CD4-positive, alpha-beta T cell treated with Interleukin-17A for 1 hour (primary cell): ENCODE measurements at places on chromosomes 6 and 20.
A peak's percentile ranks its signal among the peaks of the same experiment; 100 is the strongest.

DNA sequence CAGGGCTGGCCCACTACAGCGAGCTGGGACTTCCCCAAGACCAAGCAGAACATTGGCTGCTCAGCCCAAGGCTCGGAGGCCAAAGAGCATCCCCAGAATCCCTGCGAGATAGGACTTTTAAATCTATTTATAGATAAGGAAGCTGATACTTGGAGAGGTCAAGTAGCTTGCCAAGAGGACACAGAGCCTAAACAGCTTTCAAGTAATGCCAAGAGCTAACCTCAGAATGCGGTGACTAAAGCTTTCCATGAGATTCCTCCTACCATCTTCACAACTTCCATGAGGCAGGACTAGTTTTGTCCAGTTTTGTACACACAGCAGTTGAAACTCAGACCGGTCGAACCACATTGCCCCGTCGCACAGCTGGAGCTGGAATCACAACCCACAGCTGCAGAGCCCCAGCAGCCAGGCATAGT is 168.1 kb upstream of the TOP1 start:
- DNase-seq, result no peak

GRCh38 chr6:168513766-168514165 is 72.8 kb downstream of the SMOC2 start:
- no peak for DNase-seq

DNA sequence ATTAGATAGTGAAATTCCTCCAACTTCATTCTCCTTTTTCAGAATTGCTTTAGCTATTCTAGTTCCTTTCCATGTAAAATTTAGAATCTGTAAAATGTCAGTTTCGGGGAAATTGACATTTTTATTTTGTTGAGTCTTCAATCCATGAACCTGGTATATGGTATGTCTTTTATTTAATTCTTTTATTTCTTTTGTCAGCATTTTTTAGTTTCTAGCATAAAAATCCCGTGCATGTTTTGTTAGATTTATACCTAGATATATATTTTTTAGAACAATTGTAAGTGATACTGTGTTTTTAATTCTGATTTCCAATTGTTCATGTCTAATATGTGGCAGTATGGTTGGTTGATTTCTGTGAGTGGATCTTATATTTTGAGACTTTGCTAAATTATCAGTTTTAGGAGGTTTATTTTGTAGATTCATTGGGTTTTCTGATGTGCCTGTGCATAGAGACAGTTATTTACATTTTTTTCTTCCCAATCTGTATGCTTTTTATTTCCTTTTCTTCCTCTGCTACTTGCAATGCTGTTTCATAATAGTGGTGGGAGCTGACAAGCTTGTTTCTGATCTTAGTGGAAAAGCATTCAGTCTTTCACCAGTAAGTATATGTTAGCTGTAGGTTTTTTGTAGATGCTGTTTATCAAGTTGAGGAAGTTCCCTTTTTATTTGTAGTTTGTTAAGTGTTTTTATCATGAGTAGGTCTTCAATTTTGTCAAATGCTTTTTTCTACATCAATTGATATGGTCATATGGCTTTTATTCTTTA is 13.7 kb downstream of the TAB2 start:
- no peak for DNase-seq

DNA sequence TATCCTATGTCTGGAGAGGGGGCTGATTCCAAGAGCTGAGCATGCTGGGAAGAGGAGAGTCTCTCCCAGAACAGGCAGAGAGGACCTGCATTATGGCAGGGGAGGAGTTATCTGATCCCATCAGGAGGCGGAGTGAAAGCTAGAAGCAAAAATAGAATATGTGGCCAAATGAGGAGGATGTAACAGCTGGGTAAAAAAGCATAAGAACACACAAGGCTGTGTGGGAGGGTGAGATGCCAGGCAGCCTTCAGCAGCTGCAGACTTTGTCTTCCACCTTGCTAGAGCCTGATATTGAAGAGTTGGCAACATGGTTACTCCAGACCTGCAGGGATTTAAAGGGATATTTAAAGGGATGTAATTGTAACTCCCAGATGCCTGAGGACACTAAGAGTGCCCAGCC is 167.1 kb downstream of the PTPRT start:
- DNase-seq, result no peak

DNA sequence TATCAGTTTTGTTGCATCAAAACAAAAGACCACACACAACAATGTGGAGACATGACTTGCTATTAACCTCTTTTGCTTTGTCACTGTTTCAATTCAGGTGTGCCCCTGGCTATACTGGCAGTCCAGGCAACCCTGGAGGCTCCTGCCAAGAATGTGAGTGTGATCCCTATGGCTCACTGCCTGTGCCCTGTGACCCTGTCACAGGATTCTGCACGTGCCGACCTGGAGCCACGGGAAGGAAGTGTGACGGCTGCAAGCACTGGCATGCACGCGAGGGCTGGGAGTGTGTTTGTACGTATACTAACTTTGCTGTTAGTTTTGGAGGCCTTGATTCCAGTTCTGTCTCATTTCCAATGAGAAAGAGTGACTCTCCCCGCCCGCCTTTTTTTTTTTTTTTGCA is 356.9 kb downstream of the ARHGAP18 start:
- DNase-seq, result no peak

DNA sequence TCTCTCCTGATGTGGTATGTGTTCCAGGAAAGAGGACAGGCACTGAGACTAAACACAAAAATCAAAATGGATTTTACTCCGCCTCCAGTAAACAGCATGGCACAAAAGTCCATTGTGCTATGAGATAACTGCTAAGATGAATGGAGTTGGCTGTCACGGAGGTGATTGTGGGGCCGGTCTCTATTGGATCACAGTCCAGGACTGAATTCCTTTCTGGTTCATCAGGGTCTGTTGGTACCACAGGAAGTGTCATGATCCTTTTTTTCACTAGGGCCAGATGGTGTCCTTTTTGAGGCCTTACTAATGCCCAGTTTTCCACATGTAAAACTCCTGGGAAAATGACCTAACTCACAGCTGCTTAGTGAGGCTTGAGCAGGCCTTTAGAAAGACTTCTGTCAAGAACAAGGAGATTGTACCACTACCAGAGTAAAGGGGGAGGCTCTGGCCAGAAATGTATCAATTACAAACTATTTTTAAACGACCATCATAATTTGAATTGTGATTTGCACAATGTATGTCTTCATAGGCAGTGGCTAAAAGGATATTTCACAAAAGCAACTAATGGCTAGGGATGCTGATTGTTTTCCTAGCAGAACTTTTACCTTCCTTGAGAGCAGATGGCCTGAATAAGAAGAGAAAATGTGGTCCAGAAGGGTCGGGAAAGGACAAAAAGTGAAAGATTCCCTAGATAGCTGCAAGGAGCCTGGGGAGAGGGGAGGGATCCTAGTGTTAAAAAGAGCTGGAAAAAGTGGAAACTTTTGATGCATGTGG is 192.2 kb upstream of the POU3F2 start:
- no peak for DNase-seq

DNA sequence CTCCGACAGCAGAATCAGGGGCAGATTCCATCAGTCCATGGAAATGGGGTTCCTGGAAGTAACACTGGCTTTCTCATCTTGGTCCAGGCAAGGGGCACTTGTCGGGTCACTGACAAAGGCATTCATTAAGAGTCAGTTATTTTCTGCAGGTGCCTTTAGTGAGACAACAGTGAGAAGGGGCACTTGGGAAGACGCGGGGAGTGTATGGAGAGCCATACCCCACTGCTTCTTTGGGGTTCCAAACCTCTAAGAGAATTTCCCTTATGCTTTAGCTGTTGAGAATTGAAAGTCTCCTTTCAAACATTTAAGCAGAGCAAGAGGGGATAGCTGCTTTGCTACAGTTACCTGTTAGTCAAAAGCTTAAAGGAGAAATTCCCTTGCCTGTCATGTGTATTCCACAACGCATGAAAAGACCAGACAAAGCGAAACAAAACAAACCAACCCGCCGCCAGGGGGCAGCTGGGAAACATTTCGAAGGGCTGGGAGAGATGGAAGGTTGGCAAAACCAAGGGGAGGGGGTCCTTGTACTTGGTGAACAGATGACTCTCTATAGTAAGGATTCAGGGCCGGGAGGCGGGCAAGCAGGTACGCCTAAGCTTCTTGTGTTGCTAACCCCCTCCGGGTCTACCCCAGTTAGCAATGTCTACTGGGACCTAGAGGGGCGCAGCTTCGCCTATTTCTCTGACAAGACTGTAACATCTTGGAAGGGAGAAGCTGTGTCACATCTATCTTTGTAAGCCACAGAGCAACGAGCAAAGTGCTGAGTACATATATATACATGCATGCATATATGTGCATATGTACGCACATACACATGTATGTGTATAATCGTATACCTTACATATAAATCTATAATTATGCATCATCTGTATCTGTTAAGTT is 474.9 kb upstream of the AGPAT4 start:
- DNase-seq, result peak; percentile 5

- no peak for DNase-seq
Observed at GRCh38 chr6:68650142-68650541, 15.1 kb downstream of the ADGRB3 start.

DNA sequence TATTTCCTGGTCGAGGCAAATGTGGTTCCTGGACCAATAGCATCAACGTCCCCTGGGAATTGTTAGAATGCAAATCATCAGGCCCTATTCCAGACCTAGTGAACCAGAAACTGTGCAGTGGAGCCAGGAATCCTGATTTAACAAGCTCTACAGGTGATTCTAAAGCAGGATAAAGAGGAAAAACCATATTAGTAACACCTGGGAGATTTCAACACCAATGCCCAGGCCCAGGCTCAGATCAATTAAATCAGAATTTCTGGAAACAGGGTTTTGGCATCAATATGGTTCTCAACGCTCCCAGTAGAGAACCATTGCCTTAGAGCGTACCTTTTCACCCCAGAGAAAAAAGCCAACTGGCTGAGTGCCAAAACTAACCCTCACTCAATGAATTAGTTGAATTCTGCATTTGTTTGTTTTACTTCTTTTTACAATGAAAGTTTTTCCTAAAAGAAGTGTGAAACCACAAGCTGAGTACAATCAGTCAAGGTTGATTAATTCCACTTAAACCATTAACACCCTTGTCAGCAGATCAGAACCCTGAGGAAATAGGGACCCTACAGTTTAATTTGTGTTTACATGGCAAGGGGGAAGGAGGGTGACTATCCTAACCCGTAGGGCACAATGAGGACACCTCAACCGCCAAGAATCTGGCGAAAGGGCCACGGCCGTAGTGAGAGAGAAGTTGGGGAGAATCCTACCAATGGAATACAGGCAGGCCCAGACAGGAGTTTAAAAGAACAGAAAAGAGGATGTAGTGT is 34.9 kb upstream of the LOC128125822 start:
- no peak for DNase-seq

DNA sequence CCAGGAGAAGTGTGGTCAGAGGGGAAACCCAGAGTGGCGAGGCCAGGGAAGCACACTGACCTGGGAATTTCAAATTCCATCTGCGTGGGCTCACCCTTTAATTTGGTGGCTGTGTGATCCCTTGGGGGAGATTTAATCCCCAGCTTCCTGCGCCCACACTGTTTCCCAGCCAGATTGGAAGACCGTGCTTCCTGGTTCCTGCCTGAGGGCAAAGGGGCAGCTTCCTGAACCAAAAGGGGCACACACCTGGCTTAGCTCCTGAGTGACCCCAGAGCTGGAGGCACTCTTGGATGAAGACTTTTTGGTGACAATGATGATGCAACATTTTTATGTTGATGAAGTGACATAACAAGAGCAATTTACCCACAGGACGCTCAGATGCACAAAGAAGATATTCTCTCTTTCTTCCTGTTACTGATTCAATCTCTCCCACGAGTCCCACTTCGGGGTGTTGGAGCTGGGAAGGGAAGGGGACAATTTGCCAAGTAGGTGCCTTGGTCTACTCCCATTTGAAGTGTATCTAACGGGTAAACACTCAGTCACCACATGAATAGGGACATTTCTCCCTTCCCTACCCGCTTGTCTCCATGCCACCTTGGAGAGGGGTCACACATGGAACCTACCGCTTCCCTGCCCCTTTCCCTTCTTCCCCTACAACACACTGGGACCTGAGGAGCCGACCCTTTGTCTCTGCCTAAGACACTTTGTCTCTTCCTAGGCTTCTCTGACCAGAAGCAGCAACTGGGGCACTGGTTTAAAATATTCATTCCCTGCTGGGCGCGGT is 28.6 kb upstream of the CDKN1A start:
- DNase-seq, result no peak

GRCh38 chr6:21001736-21002135 is 467.5 kb downstream of the CDKAL1 start:
- no peak for DNase-seq

GRCh38 chr6:56370127-56370540 is 122.8 kb upstream of the COL21A1 start:
- DNase-seq, result no peak

- DNase-seq, result no peak
Observed at GRCh38 chr6:38792356-38792755, 77.2 kb downstream of the DNAH8 start.

- no peak for DNase-seq
Observed at GRCh38 chr20:9916761-9917160, 77.9 kb upstream of the PAK5 start.

DNA sequence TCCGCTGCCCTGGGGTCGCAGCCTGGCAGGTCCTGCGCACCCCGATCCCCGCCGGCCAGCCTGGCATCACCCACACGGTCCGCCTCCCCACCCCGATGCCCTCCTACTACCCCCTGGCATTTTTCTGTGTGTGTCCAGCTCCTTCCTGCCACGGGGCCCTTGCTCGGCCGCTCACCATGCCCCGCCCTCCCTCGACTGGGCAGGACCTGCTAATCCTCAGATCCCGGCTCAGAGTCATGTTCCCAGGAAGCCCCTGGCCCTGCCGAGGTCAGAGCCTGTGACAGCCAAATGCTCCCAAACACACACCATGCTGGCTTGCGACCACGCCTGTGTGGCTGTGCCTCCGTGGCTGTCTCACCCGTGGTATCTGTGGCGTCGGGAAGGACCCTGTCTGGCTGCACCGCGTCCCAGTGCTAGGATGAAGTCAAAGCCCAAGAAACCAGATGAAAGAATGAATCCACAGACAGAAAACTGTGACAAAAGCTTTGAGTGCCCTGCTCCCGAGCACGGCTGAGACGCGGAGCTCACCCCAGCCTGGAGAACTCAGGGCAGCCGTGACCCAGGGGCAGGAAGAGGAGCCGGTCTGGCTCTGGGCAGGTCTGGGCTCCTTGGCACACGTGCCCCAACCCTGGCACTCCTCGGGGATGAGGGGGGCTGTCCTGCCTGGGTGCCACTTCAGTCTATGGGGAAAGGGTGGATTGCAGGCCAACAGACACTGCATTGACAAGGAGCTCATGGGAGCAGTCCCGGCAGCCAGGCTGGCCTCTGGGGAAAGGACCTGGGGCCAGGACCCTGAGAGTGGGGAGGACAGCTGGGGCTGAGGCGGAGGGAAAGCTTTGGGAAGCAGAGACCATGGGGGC is 20.8 kb upstream of the SLCO4A1 start:
- no peak for DNase-seq

- DNase-seq, result peak; percentile 82
Observed at GRCh38 chr6:161273274-161273751, 548 bp downstream of the AGPAT4 start.

- DNase-seq, result no peak
Observed at GRCh38 chr20:19593762-19594161, 164.3 kb upstream of the RIN2 start.

- DNase-seq, result no peak
Observed at GRCh38 chr6:34393191-34393965, 909 bp upstream of the NUDT3 start.

- DNase-seq, result no peak
Observed at GRCh38 chr6:87407561-87407900, 241 bp upstream of the CFAP206 start.

- DNase-seq, result no peak
Observed at GRCh38 chr6:134182528-134182927, 130.1 kb upstream of the SLC2A12 start.
